ENCODE measurements at places on chromosomes 13 and 19.
A peak's percentile ranks its signal among the peaks of the same experiment; 100 is the strongest.

- no peak for DNase-seq
Measured at GRCh38 chr19:3723883-3724282, 15.7 kb downstream of the TJP3 start.

DNA sequence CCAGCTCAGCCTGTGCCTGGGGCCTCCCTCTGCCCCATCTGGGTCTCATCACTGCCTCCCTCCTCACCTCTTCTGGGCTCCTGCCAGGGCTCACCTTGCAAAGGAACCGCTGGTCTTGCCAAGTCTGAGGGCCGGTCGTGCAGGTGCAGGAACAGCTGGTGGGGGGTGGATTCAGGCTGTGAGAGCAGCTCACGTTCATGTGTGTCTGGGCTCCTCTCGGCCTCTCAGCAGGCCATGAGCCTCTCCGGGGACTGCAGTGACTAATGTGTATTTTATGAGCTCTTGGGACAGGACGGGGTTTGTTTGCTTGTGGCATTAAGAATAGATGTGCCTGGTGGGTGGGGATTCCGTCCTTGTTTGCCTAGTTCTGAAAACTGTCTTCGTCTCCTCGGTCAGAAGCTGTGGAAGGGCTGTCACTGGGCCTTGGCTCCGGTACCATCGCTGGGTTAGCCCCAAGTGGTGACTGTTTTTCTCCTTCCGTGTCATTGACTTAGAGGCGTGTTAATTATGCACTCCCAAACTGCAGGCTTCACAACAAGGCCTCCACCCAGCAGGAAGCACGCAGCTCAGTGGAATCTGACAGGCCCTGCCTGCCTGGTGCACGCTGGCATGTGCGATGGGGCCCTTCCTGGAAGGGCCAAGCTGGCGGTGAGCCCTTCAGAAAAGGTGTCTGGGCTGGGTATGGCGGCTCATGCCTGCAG lies 77.6 kb downstream of the KDM4B start:
- DNase-seq: no peak

DNA sequence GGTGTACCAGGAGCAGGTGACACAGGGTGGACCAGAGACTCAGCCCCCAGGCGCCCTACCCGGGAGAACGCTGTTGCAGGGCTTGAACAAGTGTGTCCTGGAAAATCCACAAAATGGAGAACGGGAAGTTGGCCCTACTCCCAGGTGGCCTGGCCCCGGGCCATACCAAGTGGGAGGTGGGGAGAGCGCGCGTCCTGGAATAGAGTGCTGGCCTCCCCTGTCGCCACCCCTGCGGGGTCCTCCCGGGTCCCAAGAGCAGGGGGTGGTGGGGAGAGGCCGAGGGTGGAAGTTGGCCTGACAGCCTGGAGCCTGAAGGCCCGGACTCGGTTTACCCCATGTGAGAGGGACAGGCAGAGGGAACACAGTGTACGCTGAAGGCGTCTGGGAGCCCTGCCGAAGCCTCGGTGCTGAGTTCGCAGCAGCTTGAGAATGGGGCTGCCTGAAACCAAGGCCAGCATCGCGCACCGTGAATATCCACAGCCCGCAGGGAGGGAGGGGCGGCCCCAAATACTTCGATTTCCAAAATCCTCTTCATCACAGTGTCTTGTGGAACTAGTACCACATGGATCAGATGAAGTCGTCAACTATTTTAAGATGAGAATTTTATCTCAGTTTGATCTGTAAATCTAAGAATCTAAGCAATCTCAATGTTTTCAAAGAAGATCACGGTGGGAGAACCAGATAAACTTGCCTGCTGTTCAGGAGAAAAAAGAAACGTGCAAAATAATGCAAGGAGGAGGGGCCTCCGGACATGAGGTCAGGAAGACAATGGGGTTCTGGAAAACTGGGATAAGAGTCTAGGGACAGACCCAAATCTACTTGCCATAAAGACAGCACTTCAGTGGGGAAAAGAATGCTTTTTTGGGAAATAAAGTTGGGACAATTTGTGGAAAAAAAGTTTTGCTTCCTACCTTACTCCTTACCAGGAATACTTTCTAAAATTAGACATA lies 10.4 kb upstream of the KLF16 start:
- peak; percentile 84 for DNase-seq

- DNase-seq: no peak
Measured at GRCh38 chr13:67076378-67076777, 153.8 kb downstream of the PCDH9 start.

DNA sequence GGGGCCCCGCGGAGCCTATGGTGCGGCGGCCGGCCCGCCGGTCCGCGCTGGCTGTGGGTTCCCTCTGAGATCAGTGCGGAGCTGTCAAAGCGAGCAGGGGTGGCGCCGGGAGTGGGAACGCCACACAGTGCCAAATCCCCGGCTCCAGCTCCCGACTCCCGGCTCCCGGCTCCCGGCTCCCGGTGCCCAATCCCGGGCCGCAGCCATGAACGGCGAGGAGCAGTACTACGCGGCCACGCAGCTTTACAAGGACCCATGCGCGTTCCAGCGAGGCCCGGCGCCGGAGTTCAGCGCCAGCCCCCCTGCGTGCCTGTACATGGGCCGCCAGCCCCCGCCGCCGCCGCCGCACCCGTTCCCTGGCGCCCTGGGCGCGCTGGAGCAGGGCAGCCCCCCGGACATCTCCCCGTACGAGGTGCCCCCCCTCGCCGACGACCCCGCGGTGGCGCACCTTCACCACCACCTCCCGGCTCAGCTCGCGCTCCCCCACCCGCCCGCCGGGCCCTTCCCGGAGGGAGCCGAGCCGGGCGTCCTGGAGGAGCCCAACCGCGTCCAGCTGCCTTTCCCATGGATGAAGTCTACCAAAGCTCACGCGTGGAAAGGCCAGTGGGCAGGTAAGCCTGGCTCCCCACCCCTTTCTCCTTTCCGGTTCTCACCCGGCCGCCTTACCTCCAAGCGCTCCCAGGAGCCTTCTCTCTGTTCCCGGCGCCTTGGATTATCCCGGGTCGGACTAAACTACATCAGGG lies at the start of gene PDX1:
TSS of gene PDX1 (plus strand) at position 67 of the 743 bp plus-strand sequence. CDS start at position 206, 139 bp downstream.
- no peak for DNase-seq

DNA sequence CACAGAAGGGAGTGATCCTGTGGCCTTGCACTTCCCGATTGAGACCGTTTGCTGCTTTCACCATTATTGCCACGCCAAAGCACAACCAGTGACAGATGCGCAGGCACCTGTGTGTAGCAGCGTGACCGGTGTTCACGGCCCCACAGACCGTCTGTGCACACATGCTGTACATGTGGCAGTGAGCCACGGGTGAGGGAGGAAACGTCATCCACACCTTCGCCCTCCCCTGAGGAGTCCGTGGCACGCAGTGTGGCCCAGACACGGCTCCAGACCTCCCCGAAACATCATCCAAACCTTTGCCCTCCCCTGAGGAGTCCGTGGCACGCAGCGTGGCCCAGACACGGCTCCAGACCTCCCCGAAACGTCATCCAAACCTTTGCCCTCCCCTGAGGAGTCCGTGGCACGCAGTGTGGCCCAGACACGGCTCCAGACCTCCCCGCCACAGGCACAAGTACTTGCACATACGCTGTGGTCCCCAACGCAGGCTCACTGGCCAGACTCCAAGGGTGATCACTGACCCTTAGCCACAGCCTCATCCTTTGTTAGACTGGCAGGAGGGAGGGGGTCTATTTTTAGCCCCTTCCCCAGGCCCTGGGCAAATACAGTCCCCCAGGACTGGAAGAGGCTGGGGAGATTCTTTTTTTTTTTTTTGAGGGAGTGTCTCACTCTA lies 7.9 kb upstream of the SHC2 start:
- no peak for DNase-seq

- no peak for DNase-seq
Measured at GRCh38 chr13:63305641-63306133, 1890.0 kb upstream of the PCDH20 start.

DNA sequence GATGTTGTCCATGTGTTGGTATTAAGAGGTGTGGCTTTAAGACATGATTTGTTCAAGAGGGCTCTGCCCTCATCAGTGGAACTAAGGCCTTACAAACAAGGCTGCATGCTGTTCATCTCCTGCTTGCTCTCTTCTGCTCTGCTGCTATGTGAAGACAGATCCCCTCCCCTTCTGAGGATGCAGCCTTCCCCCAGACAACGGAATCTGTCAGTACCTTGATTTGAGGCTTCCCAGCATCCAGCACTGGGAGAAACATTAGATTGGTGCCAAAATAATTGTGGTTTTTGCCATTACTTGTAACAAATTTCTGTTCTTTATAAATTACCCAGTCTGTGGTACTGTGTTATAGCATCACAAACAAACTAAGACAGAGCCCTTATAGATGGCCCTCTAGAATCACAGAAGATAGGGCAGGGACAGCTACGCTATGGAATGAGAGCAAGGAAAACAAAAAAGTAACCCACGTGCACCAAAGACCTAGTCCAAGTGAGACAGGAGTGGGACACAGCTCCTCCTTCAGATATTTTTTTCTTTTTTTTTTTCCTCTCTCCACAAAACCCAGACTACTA lies 151.5 kb upstream of the RXFP2 start:
- no peak for DNase-seq

- no peak for DNase-seq
Measured at GRCh38 chr13:25302121-25302520, 696 bp downstream of the NUP58 start.

GRCh38 chr13:75373988-75374387 lies 108.0 kb downstream of the TBC1D4 start:
- DNase-seq: no peak

DNA sequence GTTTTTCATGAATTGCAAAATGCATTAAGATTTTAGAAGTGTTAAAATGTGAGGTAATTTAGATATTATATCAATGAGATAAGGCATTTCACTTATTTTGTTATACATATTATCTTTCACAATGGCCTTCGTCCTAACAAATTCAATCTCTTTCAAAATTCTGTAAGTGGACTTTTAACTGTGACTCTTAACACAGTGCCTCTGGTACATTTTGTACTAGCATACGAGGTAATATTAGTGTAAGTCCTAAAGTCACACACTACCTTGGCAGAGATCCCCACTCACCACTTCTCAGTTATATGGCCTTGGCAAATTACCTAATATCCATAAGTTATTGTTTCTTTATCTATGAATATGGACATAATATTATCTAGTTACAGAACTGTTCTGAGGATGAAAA lies 101.3 kb upstream of the SLITRK6 start:
- no peak for DNase-seq

DNA sequence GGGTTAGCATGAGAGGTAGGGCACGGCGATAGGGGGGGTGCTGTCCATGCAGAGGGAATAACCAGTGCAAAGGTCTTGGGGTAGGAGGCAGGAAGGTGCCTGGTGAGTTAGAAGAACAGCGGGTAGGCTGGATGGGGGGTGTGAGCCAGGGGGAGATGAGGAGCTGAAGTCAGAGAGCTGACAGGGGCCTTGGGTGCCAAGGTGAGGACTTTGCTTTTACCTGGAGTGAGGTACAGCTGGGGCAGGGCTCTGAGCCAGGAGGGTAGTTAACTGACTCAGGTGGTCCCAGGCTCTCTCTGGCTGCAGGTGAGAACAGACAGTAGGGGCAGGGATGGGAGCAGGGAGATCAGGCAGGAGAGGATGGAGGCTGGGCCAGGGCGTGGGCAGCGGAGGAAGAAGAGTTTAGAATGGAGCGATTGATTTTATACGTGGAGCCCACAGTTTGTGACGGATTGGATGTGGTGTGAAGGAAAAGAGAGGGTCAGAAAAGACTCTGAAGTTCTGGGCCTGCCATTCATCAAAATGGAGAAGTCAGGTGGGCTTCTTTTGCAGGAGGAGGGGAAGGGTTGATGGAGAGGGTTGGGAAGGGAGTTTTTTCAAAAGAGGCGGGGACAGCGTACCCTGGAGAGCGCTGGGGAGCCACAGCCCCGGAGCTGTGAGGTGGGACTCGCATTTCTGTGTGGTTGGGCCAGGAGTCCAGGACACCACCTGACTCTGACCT lies 1.2 kb upstream of the GRAMD1A start:
- no peak for DNase-seq

- DNase-seq: no peak
Measured at GRCh38 chr13:78465250-78465649, 138.1 kb downstream of the POU4F1 start.

GRCh38 chr13:78764665-78765064 lies 105.7 kb upstream of the OBI1 start:
- no peak for DNase-seq

DNA sequence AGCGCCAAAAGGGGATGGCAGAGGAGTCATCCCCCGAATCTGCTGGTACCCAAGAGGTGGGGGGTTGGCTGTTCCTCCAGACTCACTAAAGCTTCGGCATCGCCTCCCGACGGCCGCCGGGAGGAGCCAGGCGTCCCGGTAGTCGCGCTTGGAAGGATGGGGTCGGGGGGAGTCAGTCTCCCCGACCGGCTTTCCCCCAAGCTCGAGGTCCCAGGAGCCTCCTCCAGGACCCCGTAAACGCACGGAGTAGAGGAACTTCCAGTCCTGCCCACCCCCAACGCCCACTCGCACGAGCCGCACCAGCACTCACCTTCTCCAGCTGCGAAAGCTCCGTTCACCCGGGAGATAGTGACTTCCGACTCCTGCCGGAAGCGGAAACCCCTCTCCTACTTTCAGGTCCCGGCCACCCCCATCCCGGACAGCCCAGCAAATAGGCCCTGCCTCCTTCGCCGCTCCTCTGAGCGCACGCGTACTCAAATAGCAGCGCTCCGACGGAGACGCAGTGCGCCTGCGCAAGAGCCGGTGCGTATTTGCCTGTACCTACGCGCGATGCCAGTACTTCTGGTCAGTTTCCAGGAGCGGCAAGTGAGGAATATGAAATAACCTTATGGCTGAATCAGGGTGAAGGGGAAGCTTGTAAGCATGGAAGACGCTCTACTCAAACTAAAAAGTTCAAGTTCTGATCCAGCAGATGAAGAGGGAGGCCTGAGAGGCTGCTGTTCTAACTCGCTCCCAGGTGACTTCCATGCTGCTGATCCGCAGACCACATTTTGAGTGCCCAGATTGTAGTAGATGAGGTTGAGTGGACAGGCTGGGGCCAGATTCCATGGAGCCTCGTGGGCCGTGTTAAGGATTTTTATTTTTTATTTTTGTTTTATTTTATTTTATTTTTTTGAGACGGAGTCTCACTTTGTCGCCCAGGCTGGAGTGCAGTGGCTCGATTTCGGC lies at the start of gene ELOF1:
TSS of gene ELOF1 (minus strand) at position 350 of the 948 bp plus-strand sequence. CDS start 4,883 bp downstream, outside the sequence.
- DNase-seq: peak; percentile 99

DNA sequence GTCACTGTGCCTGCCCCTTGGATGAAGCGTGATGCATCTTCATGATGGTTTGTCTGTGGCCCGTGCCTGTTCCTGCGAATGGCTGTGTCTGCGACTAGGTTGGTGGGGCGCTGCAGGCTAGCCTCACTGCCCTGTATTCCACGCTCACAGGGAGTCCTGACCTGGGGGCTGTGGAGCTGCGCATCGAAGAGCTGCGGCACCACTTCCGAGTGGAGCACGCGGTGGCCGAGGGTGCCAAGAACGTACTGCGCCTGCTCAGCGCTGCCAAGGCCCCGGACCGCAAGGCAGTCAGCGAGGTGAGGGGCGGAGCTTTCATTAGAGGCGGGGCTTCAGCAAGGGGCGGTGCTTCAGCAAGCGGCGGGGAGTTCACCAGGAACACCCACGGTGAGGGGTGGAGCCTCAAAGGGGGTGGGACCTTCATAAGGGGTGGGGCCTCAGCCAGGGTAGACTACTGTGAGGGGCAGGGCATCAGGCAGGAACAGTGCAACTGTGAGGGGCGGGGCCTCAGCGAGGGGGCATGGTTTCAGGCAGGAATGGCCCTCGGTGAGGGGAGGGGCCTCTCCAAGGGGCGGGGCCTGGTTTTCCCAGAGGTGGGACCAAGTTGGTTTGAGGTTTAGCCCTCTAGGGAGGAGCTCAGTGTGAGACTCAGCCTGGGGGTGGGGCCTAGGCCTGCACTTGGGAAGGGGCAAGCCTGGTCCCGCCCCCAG lies 17.2 kb downstream of the PKN1 start:
- DNase-seq: no peak

- no peak for DNase-seq
Measured at GRCh38 chr13:42924344-42924743, 67.7 kb downstream of the EPSTI1 start.

GRCh38 chr19:12244370-12244769 lies 50.3 kb downstream of the ZNF44 start:
- DNase-seq: no peak
